ENCODE measurements at places on chromosomes 16 and 17.

DNA sequence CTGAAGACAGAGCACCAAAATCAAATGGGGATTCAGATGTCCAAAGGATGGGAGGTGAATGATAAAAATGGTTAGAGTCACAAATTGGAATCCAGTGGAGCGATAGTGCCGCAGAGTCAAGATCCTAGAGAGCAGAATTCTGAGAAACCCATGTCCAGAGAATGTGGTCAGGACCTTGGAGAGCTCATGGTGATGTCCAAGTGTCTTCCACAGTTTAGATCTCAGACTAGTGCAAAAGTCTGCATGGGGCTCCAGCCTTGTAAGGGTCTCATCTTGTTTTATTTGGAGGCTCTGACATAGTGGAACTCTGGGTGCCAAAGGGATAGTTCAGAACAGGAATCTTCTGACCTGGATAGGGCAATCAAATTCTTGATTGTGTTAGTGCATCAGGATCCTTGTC is 245.9 kb upstream of the HSBP1 start:
- DNase-seq, result no peak

DNA sequence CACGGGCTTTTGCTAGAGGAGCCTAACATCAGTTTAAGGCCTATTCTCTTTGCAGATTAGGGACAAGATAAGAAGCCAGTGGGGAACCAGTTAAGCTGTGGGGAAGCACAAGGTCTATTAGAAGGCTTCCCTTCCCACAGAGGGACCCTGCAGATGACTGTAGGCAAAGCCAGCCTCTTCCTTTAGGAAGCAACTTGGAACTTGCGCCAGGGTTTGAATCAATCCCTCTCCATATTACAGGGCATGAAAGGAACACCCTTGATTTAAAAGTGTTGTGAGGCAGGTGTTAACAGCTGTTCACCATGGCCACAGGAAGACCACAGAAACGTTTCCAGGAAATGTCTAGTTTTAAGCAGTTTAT is 77.3 kb downstream of the RPTOR start:
- no peak for DNase-seq

DNA sequence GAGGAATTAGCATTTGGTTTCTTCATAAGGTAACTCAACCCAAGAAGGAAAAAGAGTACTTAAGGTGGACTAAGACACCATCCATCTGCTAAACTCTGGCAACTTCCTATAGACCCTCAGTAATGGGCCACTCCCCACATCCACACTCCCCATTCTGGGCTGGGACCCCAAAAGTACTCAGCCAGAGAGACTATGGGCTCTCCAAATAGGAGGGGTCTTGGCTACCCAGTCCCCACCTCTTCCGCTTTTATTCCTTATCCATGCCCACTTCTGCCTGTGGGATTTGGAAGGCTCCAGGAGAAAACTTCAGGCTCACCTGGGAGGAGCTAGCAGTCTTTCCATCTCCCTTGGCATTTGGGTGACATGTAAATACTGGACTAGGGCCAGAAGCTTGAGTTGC is 164.5 kb upstream of the CCL2 start:
- no peak for DNase-seq

- no peak for DNase-seq
Measured at GRCh38 chr16:73317321-73317857, 269.5 kb upstream of the ZFHX3 start.

- DNase-seq, result no peak
Measured at GRCh38 chr17:41301204-41301790, 1.4 kb downstream of the KRTAP29-1 start.

DNA sequence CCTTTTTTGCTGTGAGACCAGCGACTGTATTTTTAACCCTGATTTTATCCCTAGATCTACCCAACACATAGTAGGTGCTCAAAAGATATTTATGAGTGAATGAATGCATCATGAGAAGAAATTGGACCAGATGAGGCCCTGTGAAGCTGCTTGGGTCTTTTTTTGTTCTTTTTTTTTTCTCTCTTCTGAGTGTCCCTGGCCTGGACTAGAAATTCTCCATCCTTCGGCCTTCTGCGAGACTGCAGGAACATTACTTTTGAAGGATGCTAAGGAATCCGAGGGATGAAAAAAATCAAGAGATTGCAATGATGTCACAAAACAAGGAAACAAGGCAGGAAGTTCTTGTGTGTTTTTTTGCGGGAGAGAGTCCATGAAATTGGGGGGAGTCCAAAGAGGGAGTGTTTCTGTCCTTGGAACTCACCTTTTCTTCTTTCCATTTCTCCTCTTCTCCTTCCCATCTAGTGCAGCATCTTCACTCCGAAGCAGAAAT is 560 bp upstream of the RUSF1 start:
- DNase-seq, result no peak

- DNase-seq, result no peak
Measured at GRCh38 chr17:279331-279730, 73.3 kb downstream of the RPH3AL start.

- DNase-seq, result no peak
Measured at GRCh38 chr16:58201163-58201562, 3.3 kb upstream of the CSNK2A2 start.

DNA sequence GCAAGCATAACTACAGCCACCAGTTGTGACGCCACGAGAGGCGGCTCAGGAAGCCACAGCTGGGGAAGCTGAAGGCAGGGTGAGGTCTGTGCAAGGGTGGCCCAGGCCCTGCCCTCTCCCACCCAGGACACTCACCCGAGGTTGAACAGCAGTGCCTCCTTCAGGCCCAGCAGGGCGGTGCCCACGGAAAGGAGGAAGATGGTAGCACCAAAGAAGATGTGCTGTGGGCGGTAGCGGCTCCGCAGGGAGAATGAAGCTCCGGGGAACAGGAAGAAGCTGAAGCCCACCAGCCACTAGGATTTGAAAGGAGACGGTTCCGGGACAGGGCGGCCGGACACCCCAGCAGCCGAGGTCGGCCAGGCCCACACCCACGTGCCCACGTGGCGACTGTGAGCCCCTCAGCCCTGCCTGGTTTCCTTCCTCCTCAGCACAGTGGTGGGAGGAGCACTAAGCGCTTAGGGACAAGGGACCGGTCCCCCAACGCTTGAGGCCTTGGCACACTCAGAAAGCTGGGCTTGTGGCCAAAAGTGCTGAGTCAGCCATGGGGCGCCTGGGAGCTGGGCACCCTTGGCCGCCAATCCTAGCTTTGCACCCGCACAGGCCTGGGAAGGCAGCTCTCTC is 11.0 kb downstream of the CYB561 start:
- DNase-seq, result no peak

- no peak for DNase-seq
Measured at GRCh38 chr17:82870541-82870940, 30.7 kb upstream of the ZNF750 start.

DNA sequence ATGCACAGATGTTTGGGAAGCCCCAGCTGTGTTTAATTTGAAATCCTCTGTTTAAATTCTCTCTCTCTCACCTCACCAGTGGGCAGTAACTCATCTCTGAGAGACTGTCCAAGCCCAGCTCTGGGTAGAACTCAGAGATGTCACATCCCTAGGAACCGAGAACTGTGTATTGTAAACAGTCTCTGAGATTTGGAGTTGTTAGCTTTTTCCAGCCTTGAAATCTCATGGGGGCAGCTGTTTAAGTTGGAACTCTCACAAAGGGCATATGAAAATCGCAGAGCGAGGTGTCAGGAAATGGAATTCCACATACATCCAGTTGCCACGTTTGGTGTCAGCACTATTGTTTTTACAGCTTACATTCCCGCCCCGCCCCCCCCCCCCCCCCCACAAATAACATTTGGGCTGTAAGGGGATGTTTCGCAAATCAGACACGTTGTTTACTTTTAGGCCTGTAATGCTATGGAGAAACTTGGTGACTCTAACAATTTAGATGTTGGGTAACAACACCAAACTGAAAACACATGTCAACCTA is 34.3 kb downstream of the VPS35L start:
- DNase-seq, result no peak
